ENCODE measurements at places on chromosomes 4 and X.

GRCh38 chrX:75673468-75673867 is 111.6 kb downstream of the MAGEE2 start:
- no peak for DNase-seq

- no peak for DNase-seq
These were observed 104.9 kb downstream of the CHIC2 start for GRCh38 chr4:53959343-53960120.

DNA sequence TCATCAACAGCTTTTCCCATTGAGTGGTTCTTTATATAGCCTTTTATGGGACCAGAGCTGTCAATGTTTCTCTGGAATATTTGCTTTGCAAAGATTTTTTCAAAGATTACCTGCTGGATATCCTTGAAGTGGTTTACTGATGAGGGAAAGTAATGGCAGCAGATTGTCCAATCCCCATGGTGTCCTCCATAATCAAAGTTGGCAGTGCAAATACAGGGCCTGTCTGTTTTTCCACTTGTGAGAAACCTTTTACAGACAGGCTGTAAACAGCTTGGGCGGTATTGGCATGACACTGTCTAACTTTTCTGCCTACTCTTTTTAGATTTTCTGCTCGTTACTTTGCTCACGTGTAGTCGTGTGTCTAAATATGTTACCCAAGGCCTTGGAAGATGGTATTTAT is 641.9 kb upstream of the NR3C2 start:
- DNase-seq = no peak

- no peak for DNase-seq
These were observed 6.9 kb downstream of the ATP7A start for GRCh38 chrX:77917294-77917933.

GRCh38 chrX:80306007-80306406 is 114.2 kb upstream of the TENT5D start:
- DNase-seq = no peak

DNA sequence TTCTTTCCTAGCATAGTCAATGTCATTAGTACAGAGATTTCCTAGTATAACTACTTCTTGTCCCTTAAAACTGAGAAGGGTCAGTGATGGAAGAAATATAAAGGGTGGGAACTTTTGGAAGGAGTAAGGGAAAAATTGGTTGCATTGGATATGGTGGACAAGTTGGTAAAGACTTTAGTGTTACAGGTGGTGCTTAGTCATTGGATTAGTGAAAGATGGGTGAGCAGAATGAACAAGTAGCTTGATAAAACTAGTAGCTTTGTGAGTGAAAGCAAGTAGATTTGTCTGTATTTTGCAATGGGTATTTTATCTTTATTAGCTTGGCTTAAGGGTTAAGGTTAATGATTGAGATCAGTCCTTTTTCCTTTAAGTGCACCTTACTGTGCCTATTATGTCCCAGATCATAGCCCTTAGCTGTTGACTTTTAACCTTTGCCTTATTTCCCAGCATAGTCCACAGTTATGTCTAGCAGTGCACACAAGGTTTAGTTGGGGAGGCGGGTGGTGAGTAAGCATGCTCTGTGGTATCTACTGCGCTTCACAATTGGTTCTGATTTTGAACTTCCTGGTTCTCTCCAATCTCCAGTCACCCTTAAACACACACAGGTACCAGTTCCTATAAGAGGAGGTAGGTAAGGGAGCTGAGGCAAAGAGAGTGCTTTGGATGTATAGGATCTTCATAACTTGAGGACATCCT is 9.5 kb downstream of the WDR44 start:
- DNase-seq = no peak

DNA sequence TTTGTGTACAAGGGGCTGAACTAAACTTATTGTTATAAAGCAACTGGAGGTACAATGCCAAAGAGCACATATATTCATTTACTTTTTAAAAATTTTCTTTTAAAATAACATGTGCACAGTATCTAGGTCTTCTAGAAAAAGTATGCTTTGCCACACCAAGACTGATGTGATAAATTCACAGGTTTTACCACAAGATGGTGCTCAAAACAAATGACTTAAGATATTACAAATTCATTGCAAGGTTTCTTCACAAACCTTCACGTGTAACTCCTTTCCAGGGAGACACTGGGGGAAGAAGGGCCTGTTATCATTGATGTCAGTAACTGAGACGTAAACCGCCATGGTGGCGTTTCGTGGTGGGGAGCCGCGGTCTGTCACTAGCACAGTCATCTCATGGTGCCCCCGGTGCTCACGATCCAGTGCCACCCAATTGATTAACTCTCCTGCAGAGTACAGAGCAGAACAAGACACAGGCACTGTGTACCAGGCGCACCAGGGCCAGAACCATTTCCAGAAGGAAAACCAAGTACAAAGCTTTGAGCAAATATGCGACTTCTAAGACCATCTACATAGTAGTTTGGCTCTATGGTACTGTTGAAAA is 162.2 kb downstream of the DCHS2 start:
- no peak for DNase-seq

DNA sequence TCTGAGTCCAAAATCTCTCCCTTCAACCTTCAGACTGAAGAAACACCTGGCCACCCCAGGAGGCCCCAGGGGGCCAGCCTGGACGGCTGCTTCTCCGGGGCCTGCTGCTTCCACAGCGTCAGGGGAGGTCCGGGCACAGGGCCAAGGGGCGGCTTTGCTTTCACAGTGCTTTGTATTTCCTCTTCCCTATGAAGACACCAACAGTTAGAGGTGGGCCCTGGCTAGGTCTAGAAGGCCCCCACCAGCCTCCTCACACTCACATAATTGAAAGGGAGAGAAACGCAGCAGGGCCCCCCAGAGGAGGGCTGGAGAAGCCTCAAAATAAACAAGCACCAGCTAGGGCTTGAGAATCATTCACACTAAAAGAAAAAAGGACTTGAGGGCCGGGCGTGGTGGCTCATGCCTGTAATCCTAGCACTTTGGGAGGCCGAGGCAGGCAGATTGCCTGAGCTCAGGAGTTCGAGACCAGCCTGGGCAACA is 17.8 kb downstream of the SCD5 start:
- DNase-seq = no peak

DNA sequence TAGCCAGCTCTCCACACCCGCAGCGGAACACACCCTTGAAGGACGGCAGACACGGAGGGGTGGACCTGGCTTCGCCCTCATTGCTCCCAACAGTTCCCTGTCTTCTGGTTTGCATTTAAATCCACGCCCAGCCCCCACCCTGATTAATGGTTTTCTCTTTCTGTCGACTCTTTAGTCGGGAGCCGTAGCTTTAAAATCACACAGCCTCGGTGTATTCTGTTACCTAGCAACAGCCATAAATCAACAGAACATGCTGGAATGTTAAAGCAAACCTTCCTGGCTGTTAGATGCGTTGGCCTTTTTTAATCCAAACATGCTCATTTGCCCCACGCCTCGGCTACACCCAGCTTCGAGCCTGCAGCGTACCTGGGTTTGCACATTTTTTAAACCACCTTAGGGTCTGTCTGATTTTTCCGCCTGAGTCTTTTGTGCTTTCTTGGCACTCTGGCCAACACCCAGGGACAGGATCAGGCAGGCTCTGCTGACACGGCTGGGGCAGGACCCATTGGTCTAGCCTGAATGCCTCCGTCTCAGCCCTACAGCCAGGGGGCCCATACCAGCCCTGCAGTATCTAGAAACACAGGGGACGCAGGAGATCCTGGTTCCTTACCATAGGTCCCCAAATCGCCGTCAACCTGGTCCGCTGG is 21.4 kb upstream of the PPP2R2C start:
- DNase-seq = no peak

GRCh38 chrX:40096395-40097091 is 1.2 kb downstream of the BCOR start:
- DNase-seq = no peak

DNA sequence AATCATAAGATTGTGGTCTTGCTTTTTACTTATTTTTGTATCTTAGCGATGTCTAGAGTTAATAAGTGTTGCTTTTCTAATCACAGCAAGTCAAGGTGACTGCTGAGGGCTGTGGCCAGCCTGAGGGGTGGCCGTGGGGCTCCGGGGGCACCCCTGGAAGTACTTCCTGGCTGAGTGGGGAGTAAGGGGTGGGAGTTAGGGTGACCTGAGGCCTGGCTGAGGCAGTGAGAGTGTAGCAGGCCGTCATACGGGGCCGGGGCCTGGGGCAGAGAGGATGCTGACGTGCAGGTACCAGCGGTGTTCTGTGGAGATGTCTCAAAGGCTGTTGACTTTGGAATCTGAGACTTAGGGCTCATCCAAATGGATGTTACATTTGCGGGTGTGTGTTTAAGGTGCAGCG is 29.3 kb downstream of the PIGG start:
- DNase-seq = no peak

GRCh38 chr4:153890761-153891160 is 101.9 kb upstream of the SFRP2 start:
- no peak for DNase-seq

GRCh38 chrX:29468911-29469494 is 746.4 kb upstream of the MAGEB2 start:
- DNase-seq = no peak

DNA sequence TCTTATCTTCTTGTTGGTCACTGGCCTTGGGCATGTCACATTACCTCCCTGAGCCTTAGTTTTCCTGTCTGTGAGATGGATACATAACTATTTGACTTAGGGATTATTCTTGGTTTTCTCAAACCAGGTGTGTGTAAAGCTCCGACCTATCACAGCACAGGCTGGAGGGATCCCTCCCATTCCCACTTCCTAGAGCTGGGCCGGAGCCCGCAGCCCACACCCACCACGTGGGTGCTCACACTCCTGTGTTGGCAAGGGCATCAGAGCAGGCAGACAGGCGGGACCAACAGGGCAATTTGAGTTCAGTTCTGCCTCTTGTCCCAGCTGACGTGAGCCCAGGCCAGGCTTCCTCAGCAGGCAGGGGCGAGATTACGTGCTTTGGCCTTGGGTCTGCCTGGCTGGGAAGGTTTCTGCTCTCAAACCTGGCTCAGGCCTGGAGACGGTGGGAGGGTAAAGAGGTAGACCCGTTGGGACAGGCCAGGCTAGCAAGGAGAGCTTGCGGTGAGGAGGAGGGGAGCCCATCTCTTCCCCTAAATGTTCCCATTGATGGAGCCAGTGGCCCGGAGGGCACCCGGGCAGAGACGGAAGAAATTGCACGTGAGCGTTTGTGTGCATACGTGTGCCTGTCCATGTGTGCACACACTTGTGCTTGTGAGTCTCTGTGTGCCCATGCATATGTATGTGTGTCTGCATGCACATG is 734 bp upstream of the SH3TC1 start:
- DNase-seq = no peak

DNA sequence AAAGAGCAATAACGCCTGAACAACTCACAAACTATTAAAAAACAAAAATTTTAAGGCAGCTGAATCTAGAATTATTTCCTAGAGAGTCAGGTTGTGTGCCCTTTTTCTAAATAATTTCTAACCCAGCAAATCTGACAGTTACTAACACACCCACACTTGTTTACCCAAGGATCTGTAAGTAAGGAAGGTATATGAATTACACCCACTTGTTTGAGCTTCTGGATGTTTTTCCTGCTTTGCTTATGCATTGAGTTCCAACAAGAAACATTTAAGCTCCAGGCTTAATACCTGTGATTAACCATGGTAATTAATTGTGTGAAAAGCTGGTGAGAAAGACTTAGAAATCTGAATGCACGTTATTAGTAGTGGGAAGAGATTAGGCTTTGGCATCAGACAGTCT is 1.5 kb downstream of the NIPAL1 start:
- no peak for DNase-seq

GRCh38 chr4:128322986-128323385 is 35.4 kb upstream of the PGRMC2 start:
- no peak for DNase-seq

- no peak for DNase-seq
These were observed 321.3 kb downstream of the RAB28 start for GRCh38 chr4:13162886-13163285.

DNA sequence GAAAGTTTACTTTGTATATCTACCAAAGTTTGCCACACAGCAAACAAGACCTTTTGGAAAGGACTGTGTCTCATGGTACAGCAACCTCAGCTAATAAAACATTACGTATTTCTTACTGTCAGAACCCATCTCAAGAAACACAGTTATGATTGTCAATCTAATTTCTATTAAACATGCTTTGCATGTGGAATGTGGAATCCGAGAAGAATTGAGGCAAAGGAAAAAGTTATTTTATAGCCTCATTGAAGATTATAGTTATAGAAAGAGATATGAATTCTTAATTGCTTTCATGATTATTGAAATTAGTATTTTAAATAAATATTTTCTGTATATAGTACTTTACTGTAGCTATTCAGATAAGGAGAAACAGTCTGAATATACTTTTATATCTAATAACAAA is 5.4 kb downstream of the PCDH7 start:
- DNase-seq = no peak

- no peak for DNase-seq
These were observed 298.0 kb upstream of the TET2 start for GRCh38 chr4:104848597-104849225.

- no peak for DNase-seq
These were observed 271.9 kb downstream of the PABPC4L start for GRCh38 chr4:133929531-133930239.

GRCh38 chrX:133229361-133229760 is 11.2 kb upstream of the TFDP3 start:
- DNase-seq = no peak

- no peak for DNase-seq
These were observed 74.4 kb upstream of the NAP1L2 start for GRCh38 chrX:73289039-73289438.

GRCh38 chr4:184950926-184951325 is 67.4 kb upstream of the HELT start:
- DNase-seq = no peak

- no peak for DNase-seq
These were observed 133.2 kb upstream of the ADAMTS3 start for GRCh38 chr4:72701987-72702819.

DNA sequence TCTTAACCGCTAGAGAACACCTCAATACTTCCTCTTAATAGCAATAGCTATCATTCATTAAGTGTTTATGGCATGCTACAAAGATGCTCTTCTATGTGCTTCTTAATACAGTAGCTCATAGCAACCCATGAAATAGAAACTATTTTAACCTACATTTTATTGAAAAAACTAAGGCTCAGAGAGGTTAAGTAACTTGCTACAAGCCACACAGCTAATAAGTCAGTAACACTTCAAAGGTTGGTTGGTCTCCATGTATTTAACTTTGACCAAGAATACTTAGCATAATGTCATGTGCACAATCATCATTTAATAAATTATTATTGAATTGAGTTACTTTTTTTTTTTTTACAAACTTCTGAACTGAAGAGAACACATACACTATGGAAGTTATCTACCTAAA is 36.1 kb downstream of the IL13RA1 start:
- DNase-seq = no peak

DNA sequence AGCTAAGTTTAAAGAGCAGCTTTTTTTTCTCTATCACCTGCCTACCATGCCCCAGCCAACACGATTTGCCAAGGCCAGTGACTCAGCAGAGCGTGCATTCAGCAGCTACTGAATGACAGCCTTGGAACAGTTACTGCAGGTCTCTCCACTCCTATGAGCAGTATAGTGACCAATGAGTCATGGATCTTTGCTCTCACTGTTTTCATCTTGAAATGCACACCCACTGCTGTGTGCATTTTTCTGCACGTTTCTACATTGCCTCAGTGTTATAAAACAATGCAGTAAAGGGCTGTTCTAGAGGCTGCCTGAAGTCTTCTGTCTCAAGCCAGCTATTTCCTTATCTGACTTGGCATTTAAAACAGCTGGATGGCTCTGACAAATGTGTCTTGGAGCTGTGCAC is 66.0 kb upstream of the C4orf54 start:
- no peak for DNase-seq

All from stimulated activated CD8-positive, alpha-beta memory T cell treated with anti-CD3 and anti-CD28 coated beads, Interleukin-15, amount 100 ng/mL, for 4 hours (primary cell).